ENCODE measurements at places on chromosomes 3 and 15. TPM values are rescaled to one million over a fixed set of nuclear protein-coding genes. Genes with fewer than 3 reads are reported as not detected.

DNA sequence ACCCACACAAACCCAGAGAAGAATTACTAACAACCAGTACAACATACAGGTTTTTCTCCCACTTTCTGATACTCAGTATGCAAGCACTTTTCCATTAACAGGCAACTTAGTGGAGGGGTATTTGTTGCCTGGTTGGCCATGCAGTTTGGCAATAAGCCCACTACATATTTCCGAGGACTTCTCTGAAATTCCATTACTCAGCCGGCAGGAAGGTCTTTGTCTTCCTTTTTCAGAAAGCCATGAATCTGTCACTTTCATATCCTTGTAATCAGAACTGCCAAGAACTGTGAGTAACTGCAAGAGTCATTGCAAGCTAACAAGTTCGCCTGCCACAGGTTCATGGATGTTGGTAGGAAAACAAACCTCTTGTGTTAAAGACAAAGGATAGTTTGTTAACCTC is 422.3 kb upstream of the ROBO1 start:
- H3K27ac ChIP-seq = no peak overlapping the region
- no peak overlapping the region for H3K4me3 ChIP-seq
- no peak for DNase-seq
- no peaks in the 10 kb centered on the region for H3K4me1 ChIP-seq
- no peaks in the 10 kb centered on the region for H3K27me3 ChIP-seq
- no peaks in the 10 kb centered on the region for H3K36me3 ChIP-seq

The CCPG1 gene
- polyA plus RNA-seq = 44.4 TPM

DNA sequence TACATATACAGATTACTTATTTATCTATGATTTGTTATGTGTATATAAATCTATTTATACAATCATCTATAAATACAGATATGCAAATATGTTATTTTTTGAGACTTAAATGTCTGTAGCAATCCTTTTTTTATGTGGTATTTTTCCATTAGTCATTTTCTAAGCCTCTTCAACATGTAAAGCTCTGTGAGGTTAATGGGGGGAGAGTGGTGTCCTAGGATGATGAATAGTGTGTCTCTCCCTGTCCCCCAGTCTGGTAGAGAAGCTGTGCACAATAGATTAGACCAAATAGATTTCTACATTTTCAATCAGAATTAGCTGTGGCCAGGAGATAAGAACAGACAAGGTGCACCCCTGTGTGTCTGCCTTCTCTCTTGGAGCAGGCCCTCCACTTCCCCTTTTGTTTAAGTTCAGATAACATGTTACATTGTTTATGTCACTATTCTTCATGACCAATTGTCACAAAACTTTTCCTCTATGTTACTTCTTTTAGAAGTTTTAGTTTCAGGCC is 453.9 kb downstream of the LPP start:
- no peak overlapping the region for H3K27ac ChIP-seq
- DNase-seq = no peak
- no peaks in the 10 kb centered on the region for H3K27me3 ChIP-seq
- H3K36me3 ChIP-seq = peaks cover 5% of the 10 kb centered on the region
- no peak overlapping the region for H3K4me3 ChIP-seq

- H3K36me3 ChIP-seq = no peaks in the 10 kb centered on the region
- H3K4me1 ChIP-seq = no peaks in the 10 kb centered on the region
- no peak overlapping the region for H3K27ac ChIP-seq
- no peak for DNase-seq
- no peak overlapping the region for H3K4me3 ChIP-seq
Measured at GRCh38 chr3:136042608-136043221, 77.2 kb downstream of the PPP2R3A start.

All from kidney (tissue), 22 donors.